Spleen (tissue), 13 donors: ENCODE measurements at places on chromosomes 12 and 14. TPM values are rescaled to one million over a fixed set of nuclear protein-coding genes. Genes with fewer than 3 reads are reported as not detected.

DNA sequence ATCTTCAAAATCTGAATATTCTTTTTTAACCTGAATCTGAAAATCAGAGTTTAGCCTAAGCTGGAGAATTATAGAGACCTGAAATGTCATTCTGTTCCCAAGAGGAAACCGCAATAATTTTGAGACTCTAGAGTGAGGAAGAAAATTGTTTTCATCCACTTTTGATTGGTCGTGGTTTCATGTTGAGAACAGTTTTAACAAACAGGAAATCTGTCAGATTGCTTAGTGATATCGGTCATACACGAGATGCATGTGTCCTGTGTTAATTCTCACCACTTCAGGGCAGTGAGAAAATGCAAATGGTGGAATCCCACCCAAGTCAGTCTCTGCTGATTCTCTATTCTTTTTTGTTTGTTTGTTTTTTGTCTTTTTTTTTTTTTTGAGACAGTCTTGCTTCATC is 1498.5 kb upstream of the TMEM132C start:
- no peak for DNase-seq

- no peak for DNase-seq
Measured at GRCh38 chr12:71900091-71900490, 38.6 kb upstream of the TPH2 start.

- DNase-seq: no peak
Measured at GRCh38 chr12:91138337-91138920, 27.1 kb upstream of the LUM start.

GRCh38 chr12:53838978-53839377 is 87.2 kb upstream of the CISTR start:
- no peak for DNase-seq

DNA sequence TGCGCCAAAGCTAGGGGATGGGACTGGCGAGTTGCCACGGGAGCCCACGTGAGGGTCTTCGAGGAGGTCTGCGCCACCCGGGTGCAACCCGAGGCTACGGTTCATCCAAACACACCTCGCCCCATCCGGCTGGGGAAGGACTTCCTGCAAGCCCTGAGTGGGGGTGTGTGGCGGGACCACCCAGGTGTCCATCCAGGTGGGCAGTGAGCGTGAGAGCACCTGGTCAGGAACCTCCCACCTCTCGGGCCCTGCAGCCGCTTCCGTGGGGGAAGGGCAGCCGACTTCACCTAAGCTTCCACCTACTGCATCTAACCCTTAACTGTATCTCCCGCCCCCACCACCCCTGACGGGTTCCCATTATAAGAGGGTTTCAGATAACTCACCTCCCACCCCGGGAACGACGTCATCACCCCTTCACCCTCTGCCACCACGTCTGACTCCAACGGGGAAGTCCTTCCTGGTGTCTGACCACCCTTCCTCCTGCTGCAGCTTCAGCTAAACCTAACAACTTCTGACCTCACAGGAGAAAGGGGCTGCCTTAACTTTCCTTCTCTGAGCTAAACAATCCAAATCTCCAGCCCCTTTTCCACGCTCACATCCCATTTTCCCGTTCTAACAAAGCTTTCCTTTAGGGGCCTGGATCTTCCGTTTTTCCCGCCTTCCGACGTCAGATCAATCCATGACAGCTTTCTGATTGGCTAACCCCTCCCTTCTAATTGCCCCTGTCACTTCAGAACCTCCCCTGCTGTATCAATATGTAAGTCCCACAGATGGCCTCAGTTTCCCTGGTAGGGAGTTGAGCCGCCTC is 27.4 kb upstream of the SMUG1 start:
- DNase-seq: peak; percentile 82

GRCh38 chr12:14961466-14962152 is at the start of gene ARHGDIB:
TSS of gene ARHGDIB (minus strand) at chr12:14961601. CDS start at chr12:14950712, 10,889 bp downstream.
- DNase-seq: peak; percentile 89

DNA sequence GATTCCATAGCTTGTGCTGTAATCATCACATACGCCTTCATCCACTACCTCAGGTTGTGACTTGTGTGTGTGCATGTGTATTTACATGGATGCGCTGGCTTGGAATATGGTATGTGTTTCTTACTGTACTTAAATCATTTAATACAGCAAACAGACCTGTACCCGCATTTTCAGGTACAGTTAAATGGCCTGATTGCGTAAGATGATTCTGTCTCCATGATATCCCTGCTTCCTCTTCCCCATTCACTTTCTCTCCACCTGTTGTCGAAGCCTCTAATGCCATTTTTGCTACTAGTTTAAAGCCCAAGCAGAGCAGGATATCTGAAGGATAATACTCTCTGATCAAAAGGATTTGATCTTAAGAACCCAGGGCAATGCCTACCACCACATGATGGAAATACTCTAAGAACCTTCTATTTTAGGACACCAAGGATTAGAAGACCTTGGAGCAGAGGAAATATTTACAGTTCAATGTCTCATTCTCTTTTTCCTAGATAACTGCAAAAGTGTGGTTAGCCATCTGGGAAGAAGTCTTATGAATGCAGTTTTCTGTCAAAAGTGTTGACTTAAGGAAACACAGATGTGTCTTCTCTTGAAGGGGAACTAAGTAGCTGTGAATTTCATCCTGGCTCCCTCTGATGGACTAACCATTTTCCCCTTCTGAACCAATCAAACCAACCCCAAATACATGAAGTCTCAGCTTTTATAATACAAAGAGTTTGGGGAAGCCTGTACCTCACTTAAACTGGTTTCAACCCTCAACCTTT is 78.7 kb downstream of the HELB start:
- DNase-seq: no peak

DNA sequence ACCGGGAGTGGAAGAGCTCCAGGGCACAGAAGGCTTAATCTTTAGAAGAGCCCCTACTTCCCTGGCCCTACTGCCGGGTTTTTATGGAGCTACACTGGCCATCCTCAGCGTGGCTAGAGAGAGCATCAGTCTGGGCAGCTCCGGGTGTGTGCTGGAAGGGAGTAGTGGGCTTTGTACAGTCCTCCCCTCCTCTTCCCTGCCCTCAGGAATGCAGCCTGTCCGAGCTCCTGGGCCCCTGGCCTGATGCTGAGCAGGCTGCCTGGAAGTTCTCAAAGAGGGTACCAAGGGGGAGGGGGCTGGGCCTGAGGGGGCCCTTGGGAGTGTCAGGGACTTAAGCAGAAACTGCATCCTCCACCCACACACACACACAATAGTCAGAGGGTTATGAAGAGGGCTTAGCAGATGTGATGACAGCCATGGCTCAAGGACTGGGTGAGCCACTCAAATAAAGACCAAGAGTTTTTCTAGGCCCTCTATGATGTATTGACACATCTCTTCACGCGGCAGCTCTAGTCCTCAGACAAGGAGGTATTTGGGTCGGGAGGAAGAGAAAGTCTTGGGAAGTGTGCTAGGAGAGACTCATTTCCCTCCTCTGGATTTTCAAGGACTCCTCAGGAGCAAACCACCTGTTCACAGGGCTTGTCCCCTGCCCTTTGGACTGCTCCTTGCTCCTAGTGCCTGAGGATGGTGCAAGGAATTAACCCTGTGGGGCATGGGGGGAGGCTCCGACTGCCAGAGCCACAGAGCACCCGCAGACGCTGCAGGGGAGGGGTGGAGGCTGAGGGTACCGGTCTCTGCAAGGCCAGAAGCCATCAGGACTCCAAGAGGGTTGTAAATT is 16.5 kb upstream of the FIGNL2 start:
- peak; percentile 38 for DNase-seq

DNA sequence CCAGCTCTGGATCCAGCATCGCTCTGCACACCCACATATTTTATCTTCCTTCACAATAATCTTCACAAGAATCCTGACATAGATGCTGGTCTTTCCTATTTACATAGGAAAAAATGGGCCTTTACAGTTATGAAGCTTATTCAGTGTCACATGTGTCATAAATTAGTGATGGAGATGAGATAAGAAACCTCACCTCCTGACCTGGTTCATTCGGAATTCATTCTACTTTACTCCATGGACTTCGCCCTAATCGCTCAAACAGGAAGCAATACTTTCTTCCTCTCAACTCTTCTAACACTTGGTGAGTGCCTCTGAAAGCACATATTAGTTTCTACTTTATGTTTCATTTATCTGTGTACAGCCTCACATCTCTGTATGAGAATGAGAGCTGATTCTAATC is 12.0 kb upstream of the SINHCAF start:
- DNase-seq: no peak

DNA sequence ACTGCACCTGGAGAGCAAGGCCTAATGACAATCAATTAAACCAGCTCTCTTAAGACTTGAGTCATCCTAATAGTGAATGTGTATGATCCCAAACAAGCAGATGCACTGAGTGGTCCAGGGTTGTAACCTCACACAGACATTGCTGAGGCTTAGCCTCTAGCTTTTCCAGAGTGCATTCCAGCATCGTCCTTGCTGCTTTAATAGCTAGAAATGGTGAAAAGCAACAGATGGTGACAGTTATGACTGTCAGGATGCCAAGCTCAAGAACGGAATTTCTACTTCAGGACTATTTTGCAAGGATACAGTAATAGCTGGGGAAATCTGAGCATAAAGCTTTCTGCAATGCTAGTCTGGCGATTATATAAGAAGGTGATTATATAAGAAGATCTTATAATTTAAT is 34.6 kb downstream of the PTPRR start:
- no peak for DNase-seq

DNA sequence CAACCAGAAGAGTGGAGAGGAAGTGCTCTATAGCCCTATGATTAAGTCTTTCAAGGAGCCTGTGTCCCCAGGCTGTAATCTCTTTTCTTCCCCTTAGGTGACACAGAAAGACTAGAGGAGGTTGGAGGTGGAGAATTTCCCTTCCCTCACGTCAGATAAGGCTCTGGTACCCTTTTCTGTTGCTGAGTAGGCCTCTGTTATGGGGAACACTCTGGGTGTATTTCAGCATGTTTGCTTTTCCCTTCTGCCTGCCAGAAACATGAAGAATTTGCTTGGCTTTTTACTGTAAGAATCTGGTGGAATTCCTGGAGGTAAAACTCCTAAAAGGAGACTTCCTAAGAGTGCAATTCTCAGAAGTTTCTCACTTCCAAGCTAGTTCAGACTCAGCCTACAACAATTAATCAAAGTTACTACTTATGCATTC is 58.3 kb downstream of the SIX1 start:
- no peak for DNase-seq

- DNase-seq: no peak
Measured at GRCh38 chr12:10667581-10667980, 6.3 kb downstream of the STYK1 start.

- DNase-seq: no peak
Measured at GRCh38 chr12:12922191-12922616, 29.8 kb downstream of the GPRC5D start.

DNA sequence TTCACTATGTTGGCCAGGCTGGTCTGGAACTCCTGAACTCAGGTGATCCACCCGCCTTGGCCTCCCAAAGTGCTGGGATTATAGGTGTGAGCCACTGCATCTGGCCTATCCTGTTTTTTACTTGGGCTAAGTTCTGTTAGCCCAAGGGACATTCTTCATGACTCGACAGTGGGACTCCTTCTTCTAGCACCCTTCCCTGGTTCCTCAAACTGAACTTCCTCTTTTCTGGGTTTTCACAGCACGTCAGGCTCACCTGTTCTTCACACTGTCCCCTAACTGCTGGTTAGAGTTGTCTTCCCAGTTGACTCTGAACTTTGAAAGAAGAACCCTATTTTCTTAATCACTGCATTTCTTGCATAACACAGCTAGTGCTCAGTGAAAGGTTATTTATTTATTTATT is 22.5 kb downstream of the CABP1 start:
- DNase-seq: no peak

GRCh38 chr14:105529319-105529568 is 2.9 kb downstream of the TMEM121 start:
- peak; percentile 85 for DNase-seq

IKZF4 gene
- 3.1 TPM for total RNA-seq

UNC119B gene
- total RNA-seq: 15.0 TPM

PTCSC3 gene
- total RNA-seq: not detected

GALNT8 gene
- 1.6 TPM for total RNA-seq
